ENCODE measurements at places on chromosomes 5 and 9.

DNA sequence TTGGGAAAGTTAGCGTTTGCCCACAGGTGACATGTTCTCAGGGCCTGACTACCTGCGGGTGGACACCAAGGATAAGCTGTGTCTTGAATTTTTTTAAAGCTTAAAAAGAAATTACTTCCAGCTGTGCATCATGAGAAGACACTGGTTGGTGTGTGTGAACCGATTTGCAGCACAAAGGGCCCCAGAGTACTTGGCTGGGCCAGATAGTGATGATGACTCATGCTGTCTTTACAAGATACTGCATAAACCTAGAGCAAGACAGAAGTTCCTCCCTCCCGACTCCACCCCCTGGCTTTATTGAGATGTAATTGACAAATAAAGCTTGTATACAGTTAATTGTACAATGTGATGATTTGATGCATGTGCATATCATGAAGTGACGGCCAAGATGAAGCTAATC lies 212.8 kb downstream of the NXNL2 start:
- no peak for DNase-seq

DNA sequence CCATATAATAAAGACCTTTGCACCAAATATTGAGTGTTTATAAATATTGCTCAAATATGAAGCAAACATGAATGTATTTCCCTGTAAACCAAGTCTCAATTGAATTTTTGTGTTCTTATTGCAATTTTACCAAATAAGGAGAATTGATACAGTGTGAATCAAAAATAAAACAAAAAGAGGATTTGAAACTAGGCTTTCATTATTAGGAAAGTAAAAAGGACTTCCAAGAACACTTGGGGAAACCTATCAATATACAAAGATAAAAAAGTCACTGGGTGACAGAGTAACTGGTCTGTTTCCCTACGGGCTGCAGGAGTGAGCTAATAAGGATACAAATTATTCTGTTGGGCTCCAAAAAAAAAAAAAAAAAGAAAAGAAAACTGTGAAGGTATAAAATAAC lies 44.8 kb upstream of the SNX2 start:
- DNase-seq = no peak

- no peak for DNase-seq
Observed at GRCh38 chr5:52328220-52328806, 459.4 kb upstream of the ITGA1 start.

- no peak for DNase-seq
Observed at GRCh38 chr5:39478863-39479262, 54.1 kb upstream of the DAB2 start.

- DNase-seq = no peak
Observed at GRCh38 chr9:69667306-69667705, 4.9 kb downstream of the APBA1 start.

GRCh38 chr5:124040799-124041198 lies 528.8 kb downstream of the CSNK1G3 start:
- DNase-seq = no peak

DNA sequence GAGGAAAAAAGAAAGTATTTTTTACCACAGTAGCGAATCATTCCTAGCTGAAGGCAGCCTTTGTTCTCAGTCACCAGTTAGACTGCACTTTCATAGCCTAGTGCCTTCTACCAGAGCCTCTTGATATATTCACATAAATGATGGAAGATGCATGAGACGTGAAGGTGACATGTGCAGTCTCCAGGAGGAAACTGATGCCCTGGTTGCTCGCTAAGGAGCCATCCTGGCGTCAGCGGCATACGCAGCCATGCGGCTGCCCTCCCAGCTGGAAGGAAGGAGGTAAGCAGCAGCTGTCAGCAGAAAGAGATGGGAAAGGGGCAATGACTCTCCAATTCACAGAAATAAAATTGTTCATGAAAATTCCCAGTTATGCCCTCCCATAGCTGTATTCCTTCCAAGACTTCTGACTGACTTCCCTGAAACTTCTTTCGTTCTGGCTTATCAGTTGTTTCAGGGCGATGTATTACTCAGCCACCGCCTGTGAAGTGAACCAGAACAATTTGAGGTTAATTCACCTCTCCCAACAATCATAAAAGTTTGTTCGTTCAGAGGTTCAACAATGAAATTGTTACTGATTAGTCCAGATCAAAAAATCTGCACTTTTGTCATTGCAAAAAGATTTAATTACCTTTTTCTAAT lies 331.2 kb downstream of the NR2F1-AS1 start:
- DNase-seq = no peak

DNA sequence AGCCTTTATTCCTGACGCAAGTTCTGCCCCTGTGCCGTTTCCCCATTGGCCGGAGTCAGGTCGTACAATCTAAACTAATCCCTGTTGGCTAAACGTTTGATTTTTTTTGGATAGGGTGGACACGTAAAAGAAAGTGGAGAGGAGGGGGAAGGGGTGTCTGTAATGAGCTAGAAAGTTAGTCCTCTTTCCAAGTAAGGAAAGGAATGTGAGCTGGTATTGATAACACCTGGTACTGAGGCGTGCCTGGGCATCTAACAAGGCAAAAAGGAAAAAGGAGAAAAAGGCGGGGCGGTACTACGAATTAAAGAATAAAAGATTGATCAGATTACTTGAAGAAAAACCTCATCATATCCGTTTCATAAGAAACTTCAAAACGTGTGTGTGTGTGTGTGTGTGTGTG lies 665.2 kb downstream of the ANXA1 start:
- no peak for DNase-seq

- no peak for DNase-seq
Observed at GRCh38 chr9:127763918-127764384, 14.5 kb downstream of the SH2D3C start.

DNA sequence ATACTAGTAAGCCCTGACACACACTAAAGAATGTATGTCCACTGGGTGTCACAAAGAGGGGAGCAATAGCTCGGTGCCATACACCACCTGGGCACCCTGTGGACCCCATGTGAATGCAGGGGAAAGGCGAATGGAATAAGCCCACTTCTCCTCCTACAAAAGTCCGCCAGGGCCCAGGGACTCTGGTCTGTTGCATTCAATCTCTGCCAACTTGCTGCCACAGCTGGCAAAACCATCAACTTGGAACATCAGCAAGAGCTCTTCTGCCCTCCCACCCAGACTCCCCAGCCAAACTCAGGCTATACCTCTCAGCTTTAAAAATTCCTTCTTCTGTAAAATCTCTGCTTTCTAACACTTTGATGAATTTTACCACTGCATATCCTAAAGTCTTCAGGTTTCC lies 54.5 kb downstream of the PFDN1 start:
- DNase-seq = no peak

- no peak for DNase-seq
Observed at GRCh38 chr5:146720107-146720506, 158.4 kb downstream of the PPP2R2B start.

DNA sequence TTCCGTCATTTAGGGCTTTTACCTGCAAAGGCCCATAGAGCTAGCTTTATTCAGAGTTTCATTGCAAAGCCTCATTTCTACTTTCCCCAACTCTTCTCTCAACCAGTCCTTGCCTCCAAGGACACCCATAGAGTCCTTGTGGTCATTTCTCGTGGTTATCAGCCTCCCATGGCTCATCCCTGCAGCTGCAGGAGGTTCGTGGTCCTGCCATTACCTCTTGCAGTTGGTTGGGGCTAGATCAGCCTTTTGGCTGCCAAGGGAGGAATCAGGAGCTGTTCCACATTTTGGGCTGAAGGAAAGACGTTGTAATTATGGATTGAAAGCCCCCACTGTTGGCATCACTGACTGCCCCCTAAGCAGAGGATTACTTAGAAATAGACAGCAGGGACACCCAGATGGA lies 231.0 kb downstream of the MAN2A1 start:
- no peak for DNase-seq

- DNase-seq = peak; percentile 27
Observed at GRCh38 chr9:105842023-105842644, 147.8 kb downstream of the TMEM38B start.

DNA sequence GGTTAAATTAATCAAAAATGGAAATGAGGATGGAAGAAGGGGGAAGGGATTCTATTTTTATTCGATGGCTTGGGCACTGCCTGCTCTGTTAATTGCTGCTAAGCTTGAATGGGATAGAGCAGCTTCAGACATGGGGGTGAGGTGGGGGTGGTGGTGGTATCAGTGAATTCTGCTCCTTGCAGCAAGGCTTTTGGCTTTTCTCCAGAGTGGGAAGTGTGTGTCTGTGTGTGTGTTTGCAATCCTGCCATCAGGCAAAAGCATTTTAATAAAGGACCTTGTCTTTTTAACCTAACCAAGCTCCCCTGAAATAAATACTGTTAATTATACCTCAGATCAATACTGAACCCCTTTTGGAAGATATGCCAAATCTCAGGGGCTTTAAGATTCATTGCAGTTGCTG lies 110.9 kb upstream of the GPR151 start:
- DNase-seq = no peak

DNA sequence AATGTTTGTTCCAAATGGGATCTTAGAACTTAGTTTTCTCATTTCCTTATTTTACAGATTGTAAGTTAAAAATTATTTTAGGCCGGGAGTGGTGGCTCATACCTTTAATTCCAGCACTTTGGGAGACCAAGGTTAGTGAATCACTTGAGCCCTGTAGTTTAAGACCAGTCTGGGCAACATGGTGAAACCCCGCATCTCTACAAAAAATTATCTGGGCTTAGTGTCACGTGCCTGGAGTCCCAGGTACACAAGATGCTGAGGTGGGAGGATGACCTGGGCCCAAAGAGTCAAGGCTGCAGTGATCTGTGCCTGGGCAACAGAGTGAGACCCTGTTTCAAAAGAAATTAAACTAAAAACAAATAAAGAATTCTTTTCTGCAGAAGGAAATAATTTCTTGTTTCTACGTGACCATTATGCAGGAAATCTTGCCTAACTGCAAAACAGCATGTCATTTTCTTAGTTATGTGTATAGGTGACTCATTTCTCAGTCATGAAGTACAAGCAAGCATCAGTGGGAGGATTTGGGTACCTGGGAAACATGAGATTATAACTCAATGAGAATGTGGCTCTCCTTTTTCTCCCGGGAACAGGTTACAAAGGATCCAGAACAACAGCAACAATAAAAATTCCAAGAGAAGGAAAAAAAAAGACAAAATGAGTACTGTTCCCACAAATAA lies 375.1 kb upstream of the ST8SIA4 start:
- no peak for DNase-seq

GRCh38 chr9:91308191-91308590 lies 53.5 kb downstream of the AUH start:
- DNase-seq = no peak

Data from stimulated activated CD4-positive, alpha-beta T cell treated with anti-CD3 and anti-CD28 coated beads, Interleukin-4, amount 100 ng/mL, for 24 hours (primary cell).